Pulmonary artery endothelial cell (primary cell): ENCODE measurements at places on chromosomes 2 and 18. TPM values are rescaled to one million over a fixed set of nuclear protein-coding genes. Genes with fewer than 3 reads are reported as not detected.

GRCh38 chr2:158184001-158184400 is 82.3 kb downstream of the UPP2 start:
- no peak for DNase-seq

- DNase-seq, result no peak
Measured at GRCh38 chr2:3807853-3808252, 104.5 kb downstream of the DCDC2C start.

- no peak for DNase-seq
Measured at GRCh38 chr2:174561283-174561971, 36.2 kb downstream of the WIPF1 start.

DNA sequence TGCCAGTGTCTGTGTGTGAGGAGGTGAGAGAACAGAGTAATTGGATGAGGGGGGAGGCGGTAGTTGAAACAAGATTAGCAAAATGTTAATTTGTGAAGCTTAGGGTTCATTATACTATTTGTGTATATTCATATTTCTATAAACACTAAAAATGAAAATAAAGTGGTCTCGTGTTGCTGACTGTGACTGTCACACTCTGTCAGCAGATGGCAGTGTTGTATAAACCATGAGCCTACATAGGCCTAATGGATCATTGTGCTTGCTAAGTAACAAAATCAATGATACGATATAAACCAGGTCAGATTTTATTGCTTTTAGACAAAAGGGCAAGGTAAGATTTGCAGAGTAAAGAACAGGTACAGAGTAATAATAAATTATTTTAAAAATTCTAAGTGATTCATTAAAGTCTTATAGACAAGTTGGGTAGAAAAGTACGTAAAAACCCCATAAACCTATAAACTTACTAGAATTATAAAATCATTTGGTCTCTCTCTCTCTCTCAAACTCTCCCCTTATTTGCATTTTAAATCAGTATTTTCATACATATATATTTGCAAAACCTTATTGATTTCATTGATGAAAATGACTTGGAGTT is 182.7 kb downstream of the RPIA start:
- peak; percentile 15 for DNase-seq

Gene POMC
- total RNA-seq, result 0.13 and 0.28 TPM in 2 replicates

- no peak for DNase-seq
Measured at GRCh38 chr18:51188024-51188701, 9.3 kb downstream of the MEX3C start.

- no peak for DNase-seq
Measured at GRCh38 chr18:38010971-38011857, 445.6 kb upstream of the CELF4 start.

Gene ADAM23
- total RNA-seq, result 5.1 and 15.3 TPM in 2 replicates

DNA sequence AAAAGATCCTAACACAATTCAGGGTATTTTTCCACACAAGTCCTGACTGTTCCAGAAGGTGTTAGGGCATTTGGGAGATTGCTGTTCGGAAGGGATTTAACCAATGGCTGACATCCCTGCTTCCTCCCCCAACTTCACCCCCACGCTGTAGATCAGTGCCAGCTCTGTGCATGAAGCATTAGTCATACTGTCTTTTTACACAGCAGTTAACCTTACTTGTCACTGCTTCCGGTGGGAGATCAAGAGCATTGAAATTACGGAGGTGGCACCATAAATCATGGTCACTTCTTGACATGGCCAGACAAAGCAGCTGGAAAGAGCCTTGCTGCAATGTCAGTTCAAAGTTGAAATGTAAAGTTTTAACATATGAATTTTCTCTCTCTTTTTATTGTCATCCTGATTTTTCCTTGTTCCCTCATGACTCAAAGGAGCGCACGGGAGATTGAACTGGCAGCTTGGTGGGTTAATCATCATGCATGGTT is 70.2 kb downstream of the HRH4 start:
- DNase-seq, result peak; percentile 4

DNA sequence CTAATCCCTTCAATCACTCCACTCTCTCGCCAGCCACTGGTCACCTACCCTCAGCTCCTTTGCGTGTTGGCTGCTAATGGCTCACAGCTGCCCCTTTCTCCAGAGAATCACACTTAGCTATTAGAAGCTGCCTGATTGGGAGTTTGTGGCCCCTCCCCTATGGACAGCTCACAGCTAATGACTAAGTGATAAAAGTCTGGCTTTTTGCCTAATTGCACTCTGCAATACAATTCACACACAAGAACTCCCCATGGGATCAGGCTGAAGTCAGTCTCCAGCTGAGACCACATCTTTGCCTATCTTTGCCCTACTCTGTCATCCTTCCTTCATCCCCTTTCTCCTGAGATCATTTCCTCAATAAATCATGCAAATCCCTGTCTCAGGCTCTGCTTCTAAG is 701.9 kb upstream of the RAB6C start:
- no peak for DNase-seq

DNA sequence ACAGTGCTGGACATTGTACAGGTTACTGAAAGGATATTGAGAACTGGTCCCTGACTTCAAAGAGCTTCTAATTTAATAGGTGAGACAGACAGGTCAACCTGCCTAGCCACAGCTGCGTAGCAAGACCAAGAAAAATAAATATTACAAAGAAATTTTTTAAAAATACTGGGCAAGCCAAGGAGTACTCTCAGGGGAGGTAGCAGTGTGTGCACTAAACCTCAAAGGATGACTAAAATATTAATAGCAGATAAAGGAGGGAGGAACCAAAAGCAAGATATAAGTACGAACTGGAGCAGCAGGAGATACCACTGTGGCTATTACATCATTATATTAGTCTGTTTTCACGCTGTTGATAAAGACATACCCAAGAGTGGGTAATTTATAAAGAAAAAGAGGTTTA is 14.9 kb downstream of the SCG2 start:
- DNase-seq, result no peak

GRCh38 chr2:202643012-202643858 is 8.5 kb downstream of the FAM117B start:
- no peak for DNase-seq

Gene IL36RN
- not detected in 2 replicates for total RNA-seq

Gene ICOS
- not detected in 2 replicates for total RNA-seq

Gene REG1A
- not detected in 2 replicates for total RNA-seq

GRCh38 chr18:7871560-7872456 is 304.7 kb downstream of the PTPRM start:
- no peak for DNase-seq

Gene SLC14A1
- total RNA-seq, result not detected in 2 replicates

- DNase-seq, result no peak
Measured at GRCh38 chr2:85957256-85957655, 68.5 kb upstream of the ST3GAL5 start.

GRCh38 chr2:98280376-98281102 is 65.7 kb upstream of the CNGA3 start:
- DNase-seq, result no peak

GRCh38 chr2:72090271-72090720 is 57.4 kb downstream of the CYP26B1 start:
- no peak for DNase-seq

DNA sequence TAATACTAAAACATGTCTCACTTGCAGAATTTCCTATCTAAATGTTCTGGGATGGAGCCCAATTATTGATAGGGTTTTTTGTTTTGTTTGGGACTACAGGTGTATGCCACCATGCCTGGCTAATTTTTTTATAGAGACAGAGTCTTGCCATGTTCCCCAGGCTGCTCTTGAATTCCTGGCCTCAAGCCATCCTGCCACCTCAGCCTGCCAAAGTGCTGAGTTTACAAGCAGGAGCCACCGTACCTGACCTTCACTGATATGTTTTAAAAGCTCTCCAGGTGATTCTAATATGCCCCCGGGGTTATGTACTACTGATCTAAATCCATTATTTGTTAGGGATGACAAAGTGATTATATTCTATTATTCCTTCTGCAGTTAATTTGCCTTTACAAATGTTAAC is 2.2 kb downstream of the ELAC1 start:
- DNase-seq, result no peak

GRCh38 chr2:204530464-204530805 is 14.8 kb upstream of the PARD3B start:
- DNase-seq, result no peak

DNA sequence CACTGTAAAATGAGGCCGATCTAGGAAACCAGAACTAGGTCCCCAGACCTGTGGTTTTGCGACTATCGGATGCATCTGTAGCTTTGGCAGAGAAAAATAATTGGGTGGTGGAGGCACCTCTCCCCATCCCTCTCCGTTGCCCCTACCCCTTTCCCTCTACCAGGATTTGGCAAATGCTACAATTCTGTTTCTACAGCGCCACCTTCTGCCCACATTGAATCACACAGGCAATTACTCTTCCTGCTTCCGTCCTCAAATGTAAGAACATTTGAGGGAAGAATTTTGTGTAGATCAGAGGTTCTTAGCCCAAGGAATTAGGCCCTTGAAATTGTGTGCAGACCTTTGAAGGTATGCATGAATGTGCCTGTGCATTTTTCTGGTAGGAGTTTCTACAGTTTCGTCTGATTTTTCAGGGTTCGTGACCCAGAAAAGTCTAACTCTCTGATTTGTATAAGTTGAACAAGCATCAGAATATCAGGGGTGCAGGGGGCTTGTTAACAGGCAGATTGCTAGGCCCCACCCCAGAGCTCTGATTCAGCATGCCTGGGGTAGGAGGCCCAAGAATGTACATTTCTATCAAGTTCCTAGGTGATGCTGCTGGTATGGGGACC is 11.2 kb downstream of the ATP6V1B1 start:
- peak; percentile 19 for DNase-seq

DNA sequence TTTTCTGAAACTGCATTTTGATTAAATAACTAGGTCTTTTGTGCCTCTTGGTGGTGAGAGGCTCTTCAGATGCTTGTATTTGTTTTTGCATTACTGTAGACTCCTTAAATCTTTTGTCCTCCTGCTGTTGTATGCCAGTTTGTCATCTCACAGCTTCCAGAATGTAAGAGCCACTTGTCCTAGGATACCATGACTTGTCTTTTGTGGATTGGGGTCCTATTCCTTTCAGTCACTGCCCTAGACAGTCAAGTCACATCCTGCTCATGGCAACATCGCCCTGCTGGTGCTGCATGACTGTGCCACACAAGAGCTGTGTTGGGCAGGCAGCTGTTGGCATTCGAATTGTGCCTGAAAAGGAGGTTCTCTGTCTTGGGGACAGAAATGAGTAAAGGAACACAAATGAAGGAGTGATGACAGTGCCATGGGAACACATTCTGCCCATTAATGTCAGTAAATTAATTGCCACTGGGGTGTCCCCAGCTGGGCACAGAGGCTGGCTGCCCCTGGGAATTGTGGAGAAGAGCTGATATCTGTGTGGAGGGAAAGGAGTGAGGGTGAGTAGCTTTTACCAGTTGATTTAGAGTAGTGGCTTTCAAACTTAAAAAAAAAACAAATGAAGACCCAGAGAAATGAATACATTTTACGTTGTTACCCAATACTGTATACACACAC is 140.3 kb downstream of the ARL6IP6 start:
- no peak for DNase-seq

Gene ZNF804A
- not detected in 2 replicates for total RNA-seq

Gene ZSWIM2
- not detected in 2 replicates for total RNA-seq

DNA sequence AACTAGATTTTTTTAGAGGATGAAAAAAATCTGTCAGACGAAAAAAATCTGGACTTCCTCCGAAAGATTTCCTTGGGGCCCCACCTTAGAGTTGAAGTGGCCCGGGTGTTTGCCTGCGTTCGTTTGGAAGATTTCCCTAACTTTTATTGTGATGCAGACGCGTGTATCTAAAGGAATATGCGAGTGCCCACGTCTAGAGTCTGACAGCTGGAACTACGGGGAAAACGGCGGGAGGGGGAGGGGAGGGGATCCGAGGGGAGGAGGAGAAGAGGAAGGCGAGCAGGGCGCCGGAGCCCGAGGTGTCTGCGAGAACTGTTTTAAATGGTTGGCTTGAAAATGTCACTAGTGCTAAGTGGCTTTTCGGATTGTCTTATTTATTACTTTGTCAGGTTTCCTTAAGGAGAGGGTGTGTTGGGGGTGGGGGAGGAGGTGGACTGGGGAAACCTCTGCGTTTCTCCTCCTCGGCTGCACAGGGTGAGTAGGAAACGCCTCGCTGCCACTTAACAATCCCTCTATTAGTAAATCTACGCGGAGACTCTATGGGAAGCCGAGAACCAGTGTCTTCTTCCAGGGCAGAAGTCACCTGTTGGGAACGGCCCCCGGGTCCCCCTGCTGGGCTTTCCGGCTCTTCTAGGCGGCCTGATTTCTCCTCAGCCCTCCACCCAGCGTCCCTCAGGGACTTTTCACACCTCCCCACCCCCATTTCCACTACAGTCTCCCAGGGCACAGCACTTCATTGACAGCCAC is 2.4 kb upstream of the SP9 start:
- no peak for DNase-seq

- DNase-seq, result no peak
Measured at GRCh38 chr2:111671426-111672150, 212.4 kb downstream of the ANAPC1 start.

GRCh38 chr2:102843764-102844443 is 82.1 kb downstream of the TMEM182 start:
- DNase-seq, result no peak

DNA sequence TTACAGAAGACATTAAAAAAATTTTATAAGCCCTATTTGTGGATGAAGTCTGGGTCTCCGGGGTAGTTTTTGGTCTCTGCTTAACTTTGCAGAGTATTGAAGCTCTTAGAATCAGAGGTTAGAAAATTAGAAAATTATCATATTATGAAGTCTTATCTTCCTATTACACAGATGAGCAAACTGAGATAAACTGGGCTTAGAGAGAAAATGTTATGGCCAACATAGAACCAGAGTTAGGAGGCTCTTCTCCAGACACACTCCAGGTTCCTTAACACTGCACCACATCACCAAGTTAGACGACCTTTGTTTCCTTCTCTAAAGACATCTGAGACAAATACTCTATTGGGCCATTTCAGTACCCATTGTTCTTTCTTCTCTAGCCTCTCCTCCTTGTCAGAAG is 36.7 kb upstream of the NEB start:
- no peak for DNase-seq
